ENCODE measurements at places on chromosomes 4 and X.

- no peak for DNase-seq
Measured at GRCh38 chr4:22492987-22493386, 22.9 kb downstream of the ADGRA3 start.

DNA sequence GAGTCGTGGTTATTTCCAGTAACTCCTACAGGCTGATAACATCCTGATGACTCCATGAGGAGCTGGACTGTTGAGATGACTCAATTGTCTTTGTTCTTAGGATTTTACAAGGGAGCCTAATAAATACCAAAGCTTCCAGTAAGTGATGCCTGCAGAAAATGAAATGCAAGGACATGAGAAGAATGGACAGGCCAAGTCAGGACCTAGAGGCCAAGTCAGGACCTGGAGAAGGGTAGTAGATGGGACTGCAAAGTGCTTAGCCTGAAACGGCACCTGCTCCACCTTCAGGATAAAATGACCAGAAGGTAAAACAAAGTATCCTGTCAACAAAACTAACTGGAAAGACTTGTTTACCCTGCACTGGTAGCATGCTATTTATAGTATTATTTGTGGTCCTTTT lies 6.4 kb upstream of the SLC10A6 start:
- peak; percentile 72 for DNase-seq

DNA sequence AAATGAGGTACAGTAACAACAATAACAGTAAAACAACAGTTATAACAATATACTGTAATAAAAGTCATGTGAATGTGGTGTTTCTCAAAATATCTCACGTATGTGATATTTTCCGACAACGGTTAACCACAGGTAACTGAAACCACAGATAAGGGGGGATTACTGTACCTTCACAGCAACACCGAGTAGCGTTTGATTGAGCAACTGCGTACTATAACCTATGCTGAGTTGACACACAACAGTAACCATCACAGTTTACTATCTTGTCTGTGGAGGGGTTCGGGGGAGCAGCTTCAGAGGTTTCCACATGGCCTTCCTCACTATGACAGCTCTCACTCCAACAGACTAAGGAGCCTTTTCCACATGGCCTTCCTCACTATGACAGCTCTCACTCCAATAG lies 13.4 kb downstream of the RBMX2 start:
- DNase-seq, result no peak

- peak; percentile 14 for DNase-seq
Measured at GRCh38 chr4:85953651-85954018, 406.2 kb downstream of the MAPK10 start.

- DNase-seq, result no peak
Measured at GRCh38 chr4:17072483-17072882, 174.0 kb upstream of the LDB2 start.

DNA sequence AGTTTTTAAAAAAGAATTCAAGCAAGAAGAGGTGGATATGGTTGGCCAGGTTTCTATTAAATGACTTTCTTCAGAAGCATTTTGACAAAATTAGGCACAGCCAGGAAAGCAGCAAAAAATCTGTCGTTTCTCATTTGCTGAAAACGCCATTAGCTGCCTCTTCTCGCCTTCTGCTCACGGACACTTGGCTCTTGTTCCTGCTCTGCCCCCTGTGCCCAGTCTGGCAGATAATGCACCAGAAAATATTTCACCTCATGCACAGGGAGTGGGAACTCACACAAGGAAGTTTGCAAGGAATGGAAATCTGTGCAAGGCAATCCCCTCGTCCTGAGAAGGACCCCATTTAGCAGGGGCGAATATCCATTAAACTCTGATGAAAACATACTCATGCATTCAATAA lies 260.0 kb downstream of the PACRGL start:
- DNase-seq, result no peak

DNA sequence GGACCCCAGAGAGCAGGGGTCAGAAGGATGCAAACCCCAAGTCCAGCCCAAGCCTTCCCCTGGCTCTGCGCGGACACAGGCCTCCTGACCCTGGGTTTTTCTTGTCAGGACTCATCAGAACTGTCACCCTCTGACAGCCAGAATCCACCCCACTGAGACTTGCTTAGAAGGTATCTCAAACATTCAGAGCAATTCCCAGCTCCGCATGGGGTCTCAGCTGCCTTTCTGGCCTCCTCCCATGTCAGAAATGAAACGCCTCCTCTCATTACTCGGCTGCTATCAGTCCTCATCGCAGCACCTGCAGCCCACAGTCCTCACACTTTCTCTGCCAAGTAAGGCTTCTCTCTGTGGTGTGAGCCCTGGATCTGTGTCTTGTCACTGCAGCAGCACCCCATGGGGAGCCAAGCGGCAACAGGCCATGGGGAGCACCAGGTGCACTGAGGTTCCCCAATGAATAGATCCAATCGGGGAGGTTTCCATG lies 97.8 kb downstream of the WFS1 start:
- DNase-seq, result no peak

DNA sequence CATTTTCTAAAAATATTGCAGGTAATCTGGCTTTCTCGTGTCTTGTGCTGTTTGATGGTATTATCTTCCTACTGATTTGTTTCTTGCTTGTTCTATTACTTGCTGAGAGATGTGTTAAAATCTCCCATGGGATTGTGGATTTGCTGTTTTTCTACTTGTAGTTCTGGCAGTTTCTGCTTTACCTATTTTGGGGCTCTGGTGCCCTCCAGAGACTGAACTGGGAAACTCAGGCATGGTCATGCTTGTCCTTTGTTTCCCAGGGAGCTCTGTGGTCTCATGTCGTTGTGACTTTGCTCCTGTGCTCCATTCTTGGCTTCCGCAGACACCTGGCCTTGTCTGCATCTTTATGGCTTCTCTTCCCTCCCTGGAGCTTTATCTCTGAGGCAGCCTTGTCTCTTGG lies 39.5 kb downstream of the NSD2 start:
- peak; percentile 56 for DNase-seq

Data from fibroblast of skin of right biceps (primary cell).